Left renal cortex interstitium (tissue), 4 donors: ENCODE measurements at places on chromosomes 7 and 10. TPM values are rescaled to one million over a fixed set of nuclear protein-coding genes. Genes with fewer than 3 reads are reported as not detected.
A peak's percentile ranks its signal among the peaks of the same experiment; 100 is the strongest.

The UCN3 gene
- 1.1 TPM for polyA plus RNA-seq

The SEMA3E gene
- polyA plus RNA-seq, result 2.8 TPM

The NOS3 gene
- 13.0 TPM for polyA plus RNA-seq

The SEPTIN7 gene
- polyA plus RNA-seq, result 401 TPM

The FZD1 gene
- polyA plus RNA-seq, result 58.3 TPM

The TET1 gene
- 8.8 TPM for polyA plus RNA-seq

The FAM180A gene
- not detected for polyA plus RNA-seq

The ARPC1B gene
- polyA plus RNA-seq, result 34.5 TPM

GRCh38 chr7:28093623-28094232, 86.9 kb downstream of the JAZF1 start:
- DNase-seq, result no peak

DNA sequence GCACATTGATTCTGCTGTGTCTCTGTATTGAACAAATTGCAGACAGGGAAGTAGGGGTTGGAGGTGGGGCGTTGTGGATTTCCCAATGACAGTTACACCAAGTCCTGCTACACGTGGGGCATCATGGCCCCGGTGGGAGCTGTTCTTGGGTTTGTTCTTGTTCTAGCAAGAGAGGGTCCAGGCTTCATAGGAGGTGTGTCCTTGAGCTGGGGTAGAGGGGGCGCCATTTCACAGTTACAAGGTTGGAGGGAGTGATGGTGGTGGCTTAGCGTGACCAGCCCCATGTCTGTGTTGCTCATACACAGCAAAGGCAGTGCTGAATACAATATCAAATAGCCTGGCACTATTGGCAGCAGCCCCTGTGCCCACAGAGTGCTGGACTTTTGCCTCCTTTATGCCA, 15.7 kb downstream of the SH2D4B start:
- DNase-seq, result no peak

DNA sequence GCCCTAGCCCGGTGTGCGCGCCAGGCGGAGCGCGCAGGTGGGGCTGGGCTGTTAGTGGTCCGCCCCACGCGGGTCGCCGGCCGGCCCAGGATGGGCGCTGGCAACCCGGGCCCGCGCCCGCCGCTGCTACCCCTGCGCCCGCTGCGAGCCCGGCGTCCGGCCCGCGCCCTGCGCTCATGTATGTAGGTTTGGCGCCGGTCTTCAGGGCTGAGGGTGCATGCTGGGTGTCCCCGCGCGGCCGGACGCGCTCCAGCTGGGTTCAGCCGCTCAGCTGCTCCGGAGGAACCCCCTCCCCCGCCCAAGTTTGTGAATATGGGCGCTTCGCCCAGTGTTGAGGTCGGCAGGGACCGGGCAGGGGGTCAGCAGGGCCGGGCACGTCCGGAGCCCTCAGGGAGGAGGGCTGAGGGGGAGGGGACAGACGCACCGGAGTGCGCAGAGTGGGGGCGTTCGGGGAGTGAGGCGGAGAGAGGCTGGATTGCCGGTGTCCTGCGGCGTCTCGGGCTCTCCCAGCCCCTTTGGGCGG, 559 bp downstream of the VWC2 start:
- peak; percentile 18 for DNase-seq

DNA sequence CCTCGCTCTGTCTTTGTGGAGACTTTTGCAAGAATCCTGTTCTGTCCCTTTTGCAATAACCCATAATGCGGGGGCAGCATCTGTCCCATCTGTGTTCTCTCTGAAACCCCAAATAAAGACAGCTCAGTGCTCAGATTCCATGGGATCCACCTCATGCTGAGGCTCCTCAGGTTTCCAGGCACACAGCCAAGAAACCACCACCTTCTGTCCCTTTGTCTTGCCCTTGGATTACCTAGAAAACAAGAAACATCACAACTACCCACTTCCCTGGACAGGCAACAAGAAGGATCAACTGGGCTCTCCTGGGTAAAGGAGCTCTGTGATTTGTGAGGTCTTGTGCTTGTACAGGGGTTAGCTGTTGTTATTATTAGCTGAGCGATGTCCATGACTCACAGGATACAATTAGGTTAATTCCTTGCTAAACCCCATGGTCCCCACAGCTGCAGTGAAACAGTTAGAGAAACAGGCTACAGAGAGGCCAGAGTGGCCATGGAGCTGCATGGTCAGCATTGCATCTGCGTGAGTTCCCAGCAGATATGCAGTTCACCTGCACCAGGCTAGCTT, 50.2 kb downstream of the CXCL12 start:
- DNase-seq, result no peak

GRCh38 chr10:30155401-30155800, 96.0 kb upstream of the JCAD start:
- no peak for DNase-seq

- DNase-seq, result no peak
These were observed 62.6 kb downstream of the ASB13 start for GRCh38 chr10:5603848-5604170.

DNA sequence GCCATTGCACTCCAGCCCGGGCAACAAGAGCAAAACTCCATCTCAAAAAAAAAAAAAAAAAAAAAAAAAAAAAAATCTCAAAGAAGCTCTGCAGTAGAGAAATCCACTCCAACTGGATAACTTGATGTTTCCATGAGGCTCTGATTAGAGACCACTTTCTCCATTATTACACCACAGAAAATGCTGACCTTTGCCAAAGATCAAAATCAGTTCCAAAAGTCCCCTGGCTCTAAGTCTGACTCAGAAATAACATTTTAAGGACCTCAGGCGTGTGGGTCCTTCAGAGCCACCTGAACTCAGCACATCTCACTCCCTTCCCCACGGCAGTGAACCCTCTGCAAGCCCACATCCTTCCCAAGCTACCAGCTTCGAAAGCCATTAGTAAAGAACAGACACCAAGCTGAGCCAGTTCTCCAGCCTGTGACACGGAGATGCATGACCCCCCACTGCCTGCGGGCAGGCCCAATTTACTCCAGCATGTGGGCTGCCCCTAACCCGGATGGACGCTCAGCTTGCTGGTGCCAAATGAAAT, 13.8 kb upstream of the TMEM120A start:
- DNase-seq, result no peak

DNA sequence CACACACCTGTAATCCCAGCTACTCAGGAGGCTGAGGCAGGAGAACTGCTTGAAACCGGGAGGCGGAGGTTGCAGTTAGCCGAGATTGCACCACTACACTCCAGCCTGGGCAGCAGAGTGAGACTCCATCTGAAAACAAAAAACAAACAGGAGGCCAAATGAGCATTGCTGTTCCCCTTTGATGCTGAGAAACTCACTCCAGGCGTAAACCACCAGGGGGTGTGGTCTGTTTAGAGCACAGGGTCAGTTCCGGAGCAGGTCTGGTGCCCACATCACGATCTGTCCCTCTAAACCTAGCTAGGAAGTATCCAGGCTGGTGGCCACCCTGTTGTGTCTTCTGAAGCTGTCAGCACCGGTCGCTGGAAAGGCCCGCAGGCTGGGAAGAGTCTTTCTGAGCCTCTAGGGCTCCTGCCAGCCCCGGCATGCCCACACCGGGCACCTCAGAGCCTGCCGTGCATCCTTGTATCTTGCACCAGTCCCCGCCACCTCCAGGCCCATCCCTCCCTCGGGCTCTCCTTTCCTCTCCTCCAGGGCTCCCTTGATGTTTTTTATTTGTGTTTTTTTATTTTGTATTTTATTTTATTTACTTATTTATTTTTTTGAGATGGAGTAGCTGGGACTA, 66.3 kb upstream of the SH2B2 start:
- no peak for DNase-seq

GRCh38 chr10:113746217-113746957, 5.1 kb upstream of the PLEKHS1 start:
- DNase-seq, result no peak

DNA sequence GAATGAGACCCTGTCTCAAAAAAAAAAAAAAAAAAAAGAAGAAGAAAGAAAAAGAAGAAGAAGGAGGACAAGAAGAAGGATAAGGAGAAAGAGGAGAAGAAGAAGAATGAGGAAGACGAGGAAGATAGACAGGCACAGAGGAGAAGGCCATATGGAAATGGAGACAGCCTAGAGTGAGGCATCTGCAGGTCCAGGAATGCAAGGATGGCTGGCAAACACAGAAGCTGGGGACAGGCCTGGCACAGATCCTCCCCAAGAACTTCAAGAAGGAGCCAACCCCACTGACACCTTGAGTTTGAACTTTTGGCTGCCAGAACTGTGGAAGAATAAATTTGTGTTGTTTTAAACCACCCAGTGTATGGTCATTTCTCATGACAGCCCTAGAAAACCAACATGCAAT, 38.9 kb downstream of the SPOCK2 start:
- DNase-seq, result no peak

GRCh38 chr7:17719998-17720397, 220.3 kb downstream of the SNX13 start:
- DNase-seq, result no peak

- no peak for DNase-seq
These were observed 115.1 kb downstream of the TPK1 start for GRCh38 chr7:144720710-144721109.

DNA sequence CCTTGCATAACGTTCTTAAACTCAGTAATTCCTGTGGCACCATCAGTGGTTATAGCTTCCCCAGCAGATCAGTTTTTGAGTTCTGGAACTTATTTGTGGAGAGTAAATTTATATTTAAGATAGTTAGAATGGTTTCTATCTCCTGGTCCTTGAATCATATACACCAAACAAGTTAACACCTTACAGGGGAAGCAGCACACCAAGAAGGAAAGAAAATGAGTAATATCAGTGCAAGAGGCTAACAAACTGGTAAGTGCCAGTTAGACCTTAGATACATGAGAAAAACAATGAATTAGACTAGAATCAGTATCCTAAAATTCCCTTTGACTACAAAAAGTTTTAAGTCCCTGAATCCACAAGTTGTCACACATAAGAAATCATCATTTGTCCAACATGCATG, 54.2 kb downstream of the ABI1 start:
- no peak for DNase-seq

- DNase-seq, result no peak
These were observed 1.4 kb downstream of the OR6B1 start for GRCh38 chr7:144001543-144001942.

DNA sequence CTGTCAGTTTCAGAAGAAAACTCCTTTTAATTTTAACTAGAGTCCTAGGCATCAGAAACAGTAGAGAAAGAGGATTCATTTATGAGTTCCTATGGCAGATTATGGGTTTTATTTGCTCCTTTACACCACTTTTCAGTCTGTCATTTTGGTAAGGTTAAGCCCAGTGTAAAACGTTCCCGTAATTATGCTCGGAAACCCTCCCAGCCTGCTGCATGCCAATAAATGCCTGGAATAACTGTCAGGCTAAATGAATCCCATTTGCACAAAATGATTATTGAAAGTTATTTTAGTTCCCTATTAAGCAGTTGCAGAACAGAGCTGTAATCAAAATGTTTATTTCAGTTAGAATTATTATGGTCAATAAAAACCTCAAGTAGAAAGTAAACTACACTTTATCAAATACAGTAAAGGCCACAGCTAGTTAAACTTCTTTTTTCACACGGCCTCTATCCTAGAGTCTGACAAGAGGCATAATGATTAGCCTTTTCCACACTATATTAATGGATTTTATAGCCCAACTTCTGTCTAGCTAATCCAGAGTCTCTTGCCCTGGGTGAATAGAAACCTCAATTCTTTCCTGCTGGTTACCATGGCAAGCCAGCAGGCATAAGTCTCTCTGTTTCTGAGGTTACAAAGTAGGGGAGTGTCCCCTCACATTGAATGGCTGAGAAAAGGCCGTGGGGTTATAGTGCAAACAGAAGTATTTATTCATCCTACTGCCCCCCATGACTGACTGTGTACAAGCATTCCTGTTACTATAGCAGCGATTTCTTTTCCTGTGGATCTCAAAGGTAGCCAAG, 80.8 kb upstream of the NPVF start:
- no peak for DNase-seq

GRCh38 chr7:135290594-135290993, 57.0 kb downstream of the STRA8 start:
- DNase-seq, result no peak

GRCh38 chr10:133101416-133101810, 13.7 kb downstream of the ADGRA1 start:
- DNase-seq, result no peak

- DNase-seq, result no peak
These were observed 215.2 kb downstream of the RPS24 start for GRCh38 chr10:78248651-78249464.

DNA sequence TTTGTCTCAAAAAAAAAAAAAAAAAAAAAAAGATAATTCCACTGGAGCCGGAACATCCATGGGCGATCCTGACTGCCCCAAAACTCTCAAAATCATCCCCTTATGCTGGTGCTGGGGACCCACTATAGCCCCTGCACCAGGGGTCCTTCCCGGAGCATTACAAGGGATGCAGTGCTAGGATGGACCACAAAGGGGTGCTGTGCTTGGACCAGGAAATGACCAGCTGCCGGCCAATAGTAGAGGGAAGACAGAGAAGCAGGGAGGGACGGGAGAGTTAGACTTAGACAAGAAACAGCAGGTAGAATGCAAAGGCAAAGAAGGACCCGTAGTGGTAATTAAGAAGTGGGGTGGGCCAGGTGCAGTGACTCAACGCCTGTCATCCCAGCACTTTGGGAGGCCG, 40.5 kb downstream of the RCC1L start:
- DNase-seq, result no peak

GRCh38 chr7:81705206-81705605, 64.6 kb downstream of the HGF start:
- DNase-seq, result no peak

DNA sequence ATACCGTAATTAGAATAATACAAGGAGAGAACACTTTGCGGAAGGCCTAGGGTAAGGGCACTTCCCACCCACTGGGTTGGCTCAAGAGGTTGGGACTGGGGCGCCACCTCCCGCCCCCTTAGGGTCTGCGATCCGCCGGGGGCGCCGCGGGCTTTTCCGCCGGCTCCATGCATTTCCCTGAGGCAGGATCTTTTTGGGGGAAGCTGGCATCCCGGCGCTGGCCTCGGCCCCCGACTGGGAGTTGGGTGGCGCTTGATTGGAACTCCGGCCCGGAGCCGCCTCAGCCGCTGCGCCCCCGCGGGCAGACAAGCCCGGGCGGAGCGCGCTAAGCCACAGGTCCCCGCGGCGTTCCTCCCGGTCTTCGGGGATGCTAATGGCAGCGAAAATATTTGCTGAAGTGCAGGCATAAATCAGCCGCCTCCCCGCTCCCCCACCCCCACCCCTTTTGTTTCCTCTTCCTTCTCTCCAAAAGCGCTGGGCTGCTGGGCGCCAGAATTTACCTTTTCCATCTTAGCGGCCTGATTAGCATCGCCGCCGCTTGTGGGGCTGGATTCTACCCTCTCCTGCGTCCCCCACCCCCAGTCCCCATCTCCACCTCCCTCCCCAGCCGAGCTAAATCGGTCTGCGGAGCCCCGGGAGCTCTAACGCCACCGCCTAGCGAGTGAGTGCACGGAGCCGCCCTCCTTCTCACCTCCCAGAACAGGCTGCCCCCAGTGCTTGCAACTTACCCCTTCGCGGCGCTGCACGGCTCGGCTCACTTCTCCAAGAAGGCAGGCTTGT, 5.1 kb downstream of the UNC5B start:
- DNase-seq, result no peak
